Effector memory CD8-positive, alpha-beta T cell (primary cell): ENCODE measurements at places on chromosomes 1 and 21.

GRCh38 chr1:204989266-204990058 is 53.5 kb upstream of the CNTN2 start:
- peak; percentile 23 for DNase-seq
- H3K27ac ChIP-seq: no peak overlapping the region
- peaks cover 12% of the 10 kb centered on the region for H3K4me1 ChIP-seq
- no peaks in the 10 kb centered on the region for H3K36me3 ChIP-seq
- H3K27me3 ChIP-seq: peaks cover 83% of the 10 kb centered on the region

- no peak overlapping the region for H3K27ac ChIP-seq
- peaks cover 7% of the 10 kb centered on the region for H3K36me3 ChIP-seq
- no peak for DNase-seq
These were observed 10.9 kb downstream of the LSS start for GRCh38 chr21:46217511-46218196.

- peak overlapping the region; percentile 68 for H3K27ac ChIP-seq
- H3K36me3 ChIP-seq: peaks cover 10% of the 10 kb centered on the region
- no peak for DNase-seq
- H3K4me1 ChIP-seq: peaks cover 5% of the 10 kb centered on the region
- no peaks in the 10 kb centered on the region for H3K27me3 ChIP-seq
- H3K4me3 ChIP-seq: no peak overlapping the region
These were observed 12.1 kb downstream of the LRP8 start for GRCh38 chr1:53315456-53316423.

GRCh38 chr1:86905875-86906274 is 8.1 kb downstream of the SELENOF start:
- DNase-seq: no peak
- H3K4me3 ChIP-seq: no peak overlapping the region
- peaks cover 18% of the 10 kb centered on the region for H3K4me1 ChIP-seq

GRCh38 chr21:35357041-35357780 is 308.1 kb upstream of the RUNX1 start:
- H3K4me3 ChIP-seq: no peak overlapping the region
- peaks cover 31% of the 10 kb centered on the region for H3K27me3 ChIP-seq
- no peak overlapping the region for H3K27ac ChIP-seq
- no peaks in the 10 kb centered on the region for H3K36me3 ChIP-seq
- H3K4me1 ChIP-seq: no peaks in the 10 kb centered on the region

GRCh38 chr1:52237430-52237829 is 95.5 kb downstream of the ZFYVE9 start:
- no peaks in the 10 kb centered on the region for H3K36me3 ChIP-seq
- H3K4me3 ChIP-seq: no peak overlapping the region
- no peak for DNase-seq
- H3K4me1 ChIP-seq: no peaks in the 10 kb centered on the region
- H3K27ac ChIP-seq: no peak overlapping the region

DNA sequence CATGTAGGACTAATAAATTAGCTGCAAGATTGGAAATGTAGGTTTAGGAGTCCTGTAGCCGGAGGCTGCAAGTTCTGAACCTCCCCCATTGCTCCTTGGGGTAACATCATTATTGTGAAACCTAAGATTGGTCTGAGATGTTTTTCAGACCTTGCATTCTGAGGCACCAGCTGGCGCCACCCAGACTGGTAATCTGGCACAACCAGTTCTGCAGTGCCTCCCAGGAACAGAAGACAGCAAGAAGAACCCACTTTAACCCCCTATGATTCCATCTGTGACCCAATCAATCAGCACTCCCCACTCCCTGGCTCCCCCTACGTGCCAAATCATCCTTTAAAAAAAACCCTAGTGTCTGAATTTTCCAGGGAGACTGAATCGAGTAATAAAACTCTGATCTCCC is 11.6 kb upstream of the DNAJC6 start:
- no peak overlapping the region for H3K4me3 ChIP-seq
- H3K4me1 ChIP-seq: no peaks in the 10 kb centered on the region
- H3K27me3 ChIP-seq: no peaks in the 10 kb centered on the region
- DNase-seq: no peak
- H3K36me3 ChIP-seq: no peaks in the 10 kb centered on the region

- peaks cover 41% of the 10 kb centered on the region for H3K27me3 ChIP-seq
- no peak overlapping the region for H3K4me3 ChIP-seq
- DNase-seq: no peak
- no peak overlapping the region for H3K27ac ChIP-seq
These were observed 146.2 kb upstream of the NFIA start for GRCh38 chr1:60936163-60936562.
